Suppressor macrophage (primary cell): ENCODE measurements at places on chromosomes 3 and 15.

DNA sequence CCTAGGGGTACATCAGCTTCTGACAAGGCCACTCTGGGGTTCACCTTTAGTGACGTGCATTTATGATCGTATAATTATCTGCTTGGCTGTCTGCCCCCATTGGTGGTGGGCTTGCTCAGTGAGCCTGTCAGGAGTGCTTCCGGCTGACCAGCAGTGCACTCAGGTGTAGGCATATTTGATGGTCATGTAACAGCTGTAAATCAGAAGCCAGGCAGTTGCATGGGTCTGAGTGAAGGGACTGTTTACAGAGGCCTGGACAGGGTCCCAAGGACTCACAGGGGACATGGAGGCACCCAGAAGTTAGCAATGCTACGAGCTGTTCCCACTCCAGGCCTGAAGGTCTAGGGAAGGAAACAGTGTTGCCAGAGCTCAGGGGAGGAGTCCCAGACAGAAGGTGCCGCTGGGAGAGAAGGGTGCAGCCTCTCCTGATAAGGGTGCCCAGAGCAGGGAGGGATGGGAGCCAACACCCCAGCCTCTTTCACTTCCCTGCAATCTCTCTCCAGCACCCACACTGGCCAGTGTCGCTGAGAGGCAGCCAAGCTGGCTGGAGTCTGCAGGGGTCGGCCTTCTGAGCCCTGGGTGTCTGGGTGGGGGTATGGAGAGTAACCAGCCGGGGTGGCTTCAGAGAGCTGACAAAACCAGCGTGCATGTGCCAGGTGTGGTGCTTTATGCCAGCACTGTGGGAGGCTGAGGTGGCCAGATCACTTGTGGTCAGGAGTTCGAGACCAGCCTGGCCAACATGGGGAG is 61.3 kb upstream of the PRR23E start:
- no peak for DNase-seq

- DNase-seq: peak; percentile 44
Measured at GRCh38 chr15:95291898-95292472, 1038.5 kb upstream of the NR2F2 start.

- peak; percentile 15 for DNase-seq
Measured at GRCh38 chr15:97995881-97996603, 35.5 kb downstream of the ARRDC4 start.

- DNase-seq: no peak
Measured at GRCh38 chr3:111810909-111811308, 48.2 kb upstream of the PHLDB2 start.

GRCh38 chr3:162332344-162332743 is 835.7 kb downstream of the OTOL1 start:
- no peak for DNase-seq

GRCh38 chr3:42057561-42058211 is 33.5 kb upstream of the TRAK1 start:
- no peak for DNase-seq

DNA sequence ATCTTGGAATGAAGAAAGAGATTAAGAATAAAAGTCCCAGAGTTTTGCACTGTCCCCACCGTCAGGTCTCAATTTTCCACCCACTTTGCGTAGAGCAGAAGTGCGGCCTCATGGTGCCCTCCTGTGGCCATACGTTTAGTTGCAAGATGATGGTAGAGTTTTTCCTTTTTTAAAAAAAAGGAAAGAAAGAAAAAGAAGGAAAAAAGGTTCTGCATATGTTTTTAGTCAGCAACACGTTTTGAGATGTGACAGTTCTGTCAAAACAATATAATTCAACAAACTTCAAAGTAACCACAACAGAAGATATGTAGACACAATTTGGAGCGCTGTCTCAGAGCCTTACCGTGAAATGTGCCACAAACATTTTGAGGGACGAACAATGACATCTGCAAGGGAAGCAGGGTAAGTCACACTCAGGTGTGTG is 24.6 kb downstream of the EBLN2 start:
- DNase-seq: peak; percentile 47

GRCh38 chr15:74170875-74171578 is 2.5 kb upstream of the ISLR start:
- DNase-seq: no peak

- no peak for DNase-seq
Measured at GRCh38 chr3:172260381-172260780, 187.9 kb downstream of the GHSR start.

DNA sequence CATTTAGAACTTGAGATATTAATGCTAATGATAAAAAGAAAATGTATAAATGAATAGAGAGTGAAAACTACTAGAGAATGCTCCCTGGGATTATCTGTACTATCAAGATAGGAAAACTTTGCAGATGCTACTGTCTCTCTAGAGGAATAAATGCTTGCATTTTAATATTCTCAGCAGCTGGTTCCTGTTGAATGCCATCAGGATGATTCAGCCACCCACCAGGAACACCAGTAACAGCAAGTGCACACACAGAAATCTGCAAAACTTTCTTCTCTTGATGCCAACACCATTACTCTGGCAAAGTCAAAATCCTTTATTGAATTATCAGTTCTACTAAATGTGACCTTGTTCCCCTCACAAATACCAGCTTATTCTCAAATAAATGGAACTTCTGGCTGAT is 148.4 kb downstream of the TIGIT start:
- DNase-seq: no peak

DNA sequence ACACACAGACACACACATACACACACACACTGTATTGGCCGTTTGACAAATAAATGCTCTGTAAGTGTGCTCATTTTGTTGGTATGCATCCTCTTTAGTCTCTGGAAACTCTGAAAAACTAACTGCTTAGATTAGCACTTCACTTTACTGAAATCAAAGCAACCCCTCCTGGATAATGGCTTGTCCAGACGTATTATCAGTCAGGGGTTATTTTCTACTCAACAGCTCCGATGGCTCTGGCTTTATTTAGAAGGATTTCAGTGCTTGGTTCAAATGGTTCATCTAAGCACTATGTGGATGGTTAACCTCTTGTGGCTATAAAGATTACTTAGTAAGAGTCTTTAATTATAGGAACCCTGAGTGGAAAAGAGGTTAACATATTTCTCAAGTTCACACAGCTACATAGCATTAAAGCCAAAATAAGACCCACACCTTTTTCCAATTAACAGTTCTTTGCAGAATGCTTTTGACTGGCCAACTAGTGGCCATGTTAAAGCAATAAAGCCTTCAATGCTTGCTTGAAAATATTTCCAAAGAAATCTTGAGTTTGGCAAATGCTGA is 516.1 kb upstream of the NAALADL2 start:
- DNase-seq: no peak

GRCh38 chr3:38318766-38319671 is 27.6 kb upstream of the XYLB start:
- DNase-seq: no peak

DNA sequence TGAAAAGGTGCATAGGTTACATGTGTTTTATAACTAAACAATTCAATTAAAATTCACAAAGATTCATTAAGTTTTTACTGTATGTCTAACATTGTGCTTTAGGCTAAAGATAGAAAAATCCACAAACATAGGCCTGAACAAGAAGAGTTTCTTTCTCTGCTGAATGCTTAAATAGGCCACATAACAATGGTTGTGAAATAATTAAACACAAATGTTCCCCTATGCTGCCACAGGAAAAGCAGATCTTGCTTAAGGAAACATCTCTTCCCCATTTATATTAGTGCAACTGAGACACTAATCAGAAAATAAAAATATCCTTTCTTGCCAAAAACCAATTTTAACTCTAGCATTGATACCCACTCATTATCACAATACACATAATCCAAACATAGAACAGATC is 725.4 kb upstream of the DPPA4 start:
- DNase-seq: no peak

GRCh38 chr3:73719413-73719851 is 94.7 kb upstream of the PDZRN3 start:
- no peak for DNase-seq

DNA sequence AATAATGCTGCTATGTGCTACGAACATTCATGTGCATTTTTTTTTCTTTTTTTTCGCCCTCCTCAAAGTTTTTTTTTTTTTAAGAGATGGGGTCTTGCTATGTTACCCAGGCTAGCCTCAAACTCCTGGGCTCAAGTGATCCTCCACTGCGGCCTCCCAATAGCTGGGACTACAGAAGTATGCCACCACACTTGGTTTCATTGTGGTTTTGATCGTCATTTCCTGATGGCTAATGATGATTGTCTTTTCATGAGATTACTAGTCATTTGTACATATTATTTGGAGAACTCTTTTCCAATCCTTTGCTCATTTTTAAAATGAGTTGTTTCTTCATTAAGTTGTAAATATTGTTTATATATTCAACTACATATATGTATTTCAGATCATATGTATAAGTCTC is 48.8 kb downstream of the FBXO22 start:
- DNase-seq: peak; percentile 36

DNA sequence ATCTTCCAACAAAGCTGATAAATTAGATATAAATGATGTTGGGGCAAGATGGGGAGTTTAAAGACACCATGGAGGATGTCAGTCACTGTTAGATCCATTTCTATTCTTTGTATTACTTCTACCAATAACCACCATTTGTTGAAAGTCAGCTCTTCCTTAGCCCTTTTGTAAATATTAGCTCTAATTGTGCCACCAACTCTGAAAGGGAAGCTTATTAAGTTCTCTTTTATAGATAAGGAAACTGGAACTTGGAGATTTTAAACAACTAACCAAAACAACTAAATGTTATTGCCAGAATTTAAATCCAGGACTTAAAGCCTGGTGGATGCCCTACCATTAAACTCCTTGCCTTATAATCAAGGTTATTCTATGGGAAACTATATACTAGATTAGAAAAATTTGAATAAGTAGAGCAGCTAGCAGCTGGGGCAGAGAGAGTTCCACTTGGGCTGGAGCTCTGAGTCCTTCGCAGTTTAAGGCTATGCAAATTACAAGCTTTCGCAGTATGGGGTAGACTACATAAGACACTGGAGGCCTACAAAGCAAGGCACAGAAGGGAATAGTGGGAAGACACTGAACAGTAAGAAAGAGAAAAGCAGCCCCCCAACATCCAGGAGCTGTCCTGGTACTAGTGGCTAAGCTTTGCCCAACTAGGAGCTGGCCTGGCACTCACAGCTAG is 52.6 kb downstream of the TM4SF18 start:
- DNase-seq: no peak

GRCh38 chr3:80017369-80017768 is 249.6 kb upstream of the ROBO1 start:
- no peak for DNase-seq

DNA sequence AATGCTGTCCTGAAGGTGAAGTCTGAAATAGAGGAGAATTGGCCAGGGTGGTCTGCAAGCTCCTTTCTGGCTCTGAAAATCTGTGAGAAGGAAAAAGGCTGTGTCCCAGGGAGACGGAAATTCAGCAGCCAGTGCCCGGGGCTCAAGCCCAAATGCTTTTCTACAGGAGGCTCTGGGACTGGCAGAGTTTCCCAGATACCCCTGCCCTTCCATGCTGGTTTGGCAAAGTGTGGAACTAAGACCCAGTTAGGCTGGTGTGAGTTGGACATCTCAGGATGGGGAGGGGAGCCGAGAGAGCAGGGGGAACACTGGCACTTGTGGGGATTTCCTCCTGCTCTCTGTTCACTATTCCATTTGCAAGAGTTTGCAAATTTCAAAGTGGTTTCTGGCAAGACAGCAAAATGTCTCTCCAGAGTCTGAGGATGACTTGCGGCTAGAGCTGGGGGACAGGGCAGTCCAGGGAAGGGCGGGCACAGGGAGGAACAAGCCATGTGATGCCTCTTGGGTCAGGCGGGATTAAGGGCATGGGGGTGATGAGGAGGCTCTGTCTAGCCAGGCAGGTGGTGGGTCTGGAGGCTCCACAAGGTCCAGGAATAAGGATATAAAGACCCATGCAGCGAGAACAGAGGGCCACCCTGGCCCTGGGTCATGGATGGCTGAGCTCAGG is 152.3 kb downstream of the RAB11A start:
- DNase-seq: no peak

DNA sequence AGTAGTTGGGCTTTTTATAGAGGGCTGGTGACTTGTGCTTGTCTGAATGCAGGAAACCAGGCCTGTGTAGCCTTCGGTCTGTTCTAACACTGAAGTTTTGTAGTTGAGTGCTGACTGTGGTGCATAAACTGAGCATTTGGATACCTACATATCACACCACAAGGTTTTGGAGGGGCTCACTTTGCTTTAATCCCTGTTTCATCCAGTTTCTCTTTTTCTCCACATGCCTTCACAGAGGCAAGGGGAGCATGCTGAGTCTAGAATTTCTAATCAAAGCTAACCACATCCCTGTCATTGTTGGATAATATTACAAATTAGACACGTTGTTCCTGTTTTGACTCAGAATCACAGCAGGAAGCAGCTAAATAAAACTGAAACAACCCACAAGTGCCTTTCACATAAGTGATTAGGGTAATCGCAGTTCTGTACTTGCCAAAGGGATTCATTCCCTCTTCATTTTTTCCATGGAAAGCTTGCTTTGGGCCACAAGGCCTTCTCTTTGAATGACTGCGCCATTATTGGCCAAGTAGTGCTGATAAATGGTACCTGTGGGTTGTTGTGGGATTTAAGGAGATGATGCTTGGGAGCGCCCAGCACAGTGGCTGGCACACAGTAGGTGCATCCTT is 48.9 kb downstream of the TGFBR2 start:
- DNase-seq: peak; percentile 89

GRCh38 chr3:55597641-55598040 is 110.5 kb upstream of the WNT5A start:
- DNase-seq: no peak

- DNase-seq: no peak
Measured at GRCh38 chr3:56789076-56789475, 12.7 kb downstream of the ARHGEF3 start.

GRCh38 chr15:63080634-63081250 is 38.2 kb downstream of the TPM1 start:
- DNase-seq: no peak

GRCh38 chr15:61155741-61156700 is 73.1 kb downstream of the RORA start:
- DNase-seq: no peak

DNA sequence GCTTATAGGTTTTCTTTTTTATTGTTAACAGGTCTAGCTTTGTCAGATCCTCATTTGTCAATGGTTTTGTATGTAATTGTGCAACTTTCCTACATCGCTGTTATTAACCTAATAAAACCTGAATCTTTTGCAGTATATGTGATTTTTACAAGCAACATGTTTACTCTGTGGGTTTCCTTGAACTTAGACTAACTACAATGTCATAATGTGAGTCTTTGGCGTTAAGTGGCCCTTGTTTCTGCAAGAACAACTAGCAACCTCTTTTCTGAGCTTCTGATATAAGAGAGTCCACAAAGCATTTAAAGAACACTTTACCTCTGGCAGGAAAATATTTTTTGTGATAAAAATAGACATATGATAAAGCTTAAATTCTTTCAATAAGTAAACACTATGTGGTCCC is 230.3 kb upstream of the CFAP20DC start:
- DNase-seq: no peak

GRCh38 chr3:67691207-67691606 is 36.8 kb upstream of the SUCLG2 start:
- no peak for DNase-seq
